ENCODE measurements at places on chromosomes 5 and 9. TPM values are rescaled to one million over a fixed set of nuclear protein-coding genes. Genes with fewer than 3 reads are reported as not detected.

RXRA gene
- 11.2 TPM for total RNA-seq

OGN gene
- total RNA-seq: 0.21 TPM

OR1Q1 gene
- total RNA-seq: not detected

DMRT3 gene
- not detected for total RNA-seq

IRX1 gene
- total RNA-seq: not detected

GRM6 gene
- not detected for total RNA-seq

Measured in mononuclear cell (primary cell).